ENCODE measurements at places on chromosomes 2 and 18.

DNA sequence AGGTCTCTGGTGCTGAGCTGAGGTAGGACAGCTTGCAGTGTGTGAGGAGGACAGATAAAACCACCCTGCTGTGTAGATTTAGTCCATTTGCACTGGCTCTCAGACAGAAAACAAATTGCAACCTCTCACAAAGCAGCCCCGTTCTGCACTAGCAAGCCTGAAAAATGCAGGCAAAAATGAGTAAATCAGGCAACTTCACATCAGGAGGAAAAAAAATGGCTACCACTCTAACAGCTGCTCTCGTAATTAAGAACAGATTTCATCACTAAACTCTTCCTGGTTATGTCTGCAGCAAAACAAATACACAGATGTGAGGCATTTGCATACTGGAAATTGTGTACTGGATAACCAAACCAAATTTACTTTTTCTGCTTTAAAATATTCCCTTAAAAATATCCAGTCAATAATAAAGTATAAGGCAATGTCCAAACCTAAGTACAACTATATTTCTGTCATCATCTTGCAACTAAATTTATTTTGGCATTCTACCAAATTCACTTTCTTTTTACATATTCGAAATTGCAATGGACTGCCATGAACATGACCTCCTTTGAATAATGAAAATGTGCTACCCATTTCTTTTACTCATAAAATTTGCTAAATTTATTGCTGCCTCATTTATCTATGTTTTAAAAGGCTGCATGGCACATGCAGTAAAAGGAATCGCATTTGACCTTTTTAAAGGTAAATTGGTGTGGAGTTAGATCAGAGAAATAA lies 157.4 kb downstream of the AFF3 start:
- peak; percentile 74 for DNase-seq

GRCh38 chr2:127911737-127912136 lies 26.0 kb upstream of the AMMECR1L start:
- no peak for DNase-seq

DNA sequence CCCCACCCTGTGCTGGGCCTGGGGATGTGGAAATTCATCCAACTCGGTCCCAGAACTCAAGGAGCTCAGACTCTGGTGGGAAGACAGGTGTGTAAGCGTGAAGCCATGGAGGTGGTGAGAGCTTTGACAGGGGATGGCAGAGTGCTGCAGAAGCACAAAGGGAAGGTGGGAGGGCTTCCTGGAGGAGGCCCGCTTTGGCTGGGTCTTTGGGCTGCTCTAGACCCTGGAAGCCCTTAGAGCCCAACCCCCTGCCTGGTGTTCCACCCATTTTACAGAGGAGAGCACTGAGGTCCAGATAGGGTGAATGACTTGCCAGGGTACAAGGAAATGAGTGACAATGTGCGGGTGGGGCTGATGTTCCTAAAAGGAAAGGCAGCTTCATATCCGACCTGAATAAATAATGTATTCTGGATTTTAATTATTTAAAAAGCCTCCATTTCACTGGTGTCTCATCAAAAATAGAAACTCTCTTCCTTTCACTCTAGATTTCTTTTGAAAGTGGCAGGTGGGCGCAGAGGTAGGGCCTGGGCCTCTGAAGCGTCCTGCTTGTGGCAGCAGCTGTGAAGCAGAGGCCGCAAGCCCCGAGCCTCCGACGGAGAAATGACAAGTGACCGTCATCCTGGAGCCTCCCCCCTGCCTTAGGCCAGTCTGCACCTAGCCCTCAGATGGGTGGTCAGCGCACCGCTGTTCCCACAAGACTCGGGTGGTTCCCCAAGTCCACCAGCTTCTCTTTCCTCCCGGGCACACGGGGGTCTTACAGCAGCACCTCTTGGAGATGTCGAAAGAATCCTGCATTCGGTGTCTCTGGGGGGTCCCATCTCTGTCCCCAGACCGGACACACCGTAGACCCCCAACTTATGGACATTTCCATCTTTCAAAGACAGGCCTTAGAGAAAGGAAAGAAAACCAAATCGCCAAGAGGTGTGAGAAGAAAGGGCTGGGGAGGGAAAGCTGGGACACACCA lies 71.0 kb upstream of the TAF1B start:
- DNase-seq: no peak

DNA sequence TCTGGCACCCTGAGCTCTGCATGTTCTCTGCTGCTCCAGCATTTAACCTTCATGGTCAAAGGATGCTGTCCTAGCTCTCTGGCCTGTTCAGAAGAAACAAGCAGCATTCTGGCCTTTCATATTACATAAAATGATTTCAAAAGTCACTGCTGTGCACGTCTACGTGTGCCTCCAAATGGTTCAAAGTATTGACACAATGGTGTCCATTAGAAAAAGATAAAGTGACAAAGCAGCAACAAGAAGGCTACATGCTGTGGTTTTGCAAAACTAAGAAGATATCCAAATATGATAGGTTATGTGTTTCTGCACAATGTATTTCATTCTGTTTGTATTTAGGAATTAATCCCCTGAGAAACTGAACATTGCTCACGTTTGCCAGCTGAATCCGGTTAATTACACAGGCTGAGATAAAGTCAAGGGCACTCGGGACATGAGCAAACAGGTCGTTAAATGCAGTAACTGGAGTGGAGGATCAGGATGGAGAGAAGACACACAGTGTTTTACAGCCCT lies 258.5 kb downstream of the DOK6 start:
- no peak for DNase-seq

- no peak for DNase-seq
Measured at GRCh38 chr2:127080938-127081755, 25.8 kb downstream of the BIN1 start.

- DNase-seq: no peak
Measured at GRCh38 chr2:157223624-157224205, 33.8 kb upstream of the GALNT5 start.

GRCh38 chr2:104938231-104938941 lies 84.5 kb downstream of the POU3F3 start:
- no peak for DNase-seq

GRCh38 chr2:45884126-45884525 lies 232.7 kb downstream of the PRKCE start:
- DNase-seq: no peak

GRCh38 chr18:48027401-48027963 lies 97.0 kb upstream of the SMAD2 start:
- DNase-seq: no peak

GRCh38 chr2:120885321-120885720 lies 149.7 kb downstream of the GLI2 start:
- no peak for DNase-seq

GRCh38 chr2:130729322-130730299 lies 741 bp downstream of the GPR148 start:
- no peak for DNase-seq

DNA sequence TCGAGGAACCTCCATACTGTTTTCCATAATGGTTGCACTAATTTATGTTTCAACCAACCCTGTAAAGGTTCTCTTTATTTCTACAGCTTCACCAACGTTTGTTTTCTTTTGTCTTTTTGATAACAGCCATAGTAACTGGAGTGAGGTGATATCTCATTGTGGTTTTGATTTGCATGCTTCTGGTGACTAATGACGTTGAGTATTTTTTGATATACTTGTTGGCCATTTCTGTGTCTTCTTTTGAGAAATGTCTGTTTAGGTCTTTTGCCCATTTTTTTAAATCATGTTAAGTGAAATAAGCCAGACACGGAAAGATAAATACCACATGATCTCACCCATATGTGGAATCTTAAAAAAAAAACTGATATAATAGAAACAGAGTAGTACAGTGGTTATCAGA lies 74.8 kb upstream of the SMIM21 start:
- no peak for DNase-seq
